ENCODE measurements at places on chromosomes 12 and 14.

GRCh38 chr12:79317179-79317847 is 373.5 kb downstream of the PAWR start:
- DNase-seq = no peak

DNA sequence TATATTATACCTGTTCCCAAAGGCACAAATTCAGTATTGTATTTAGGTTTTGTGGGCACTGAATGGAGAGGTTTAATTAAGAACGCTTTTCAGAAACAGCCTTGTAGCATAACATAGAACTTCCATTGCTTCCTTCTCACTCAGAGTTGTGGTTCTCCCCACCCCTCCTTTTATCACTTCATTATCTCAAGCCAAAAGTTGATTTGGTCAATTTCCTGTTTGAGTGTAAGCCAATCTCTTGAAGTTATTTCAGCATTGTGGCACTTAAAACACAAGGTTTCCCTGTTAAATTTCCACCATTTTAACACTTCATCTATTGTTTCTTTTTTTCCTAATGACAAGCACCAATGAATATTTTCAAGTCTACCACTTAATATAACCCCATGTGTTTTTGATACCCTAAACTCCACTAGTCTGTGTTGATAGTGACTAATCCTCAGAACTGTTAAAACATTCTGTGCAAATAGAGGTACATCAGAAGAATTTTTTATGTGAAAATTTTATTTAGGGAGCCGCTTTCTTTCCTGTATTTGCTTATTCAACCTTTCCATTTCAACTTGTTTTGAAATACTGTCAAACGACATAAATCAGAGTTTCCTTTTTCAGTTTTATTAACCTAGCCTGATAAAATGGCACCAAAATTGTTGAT is 340.1 kb downstream of the BCAT1 start:
- no peak for DNase-seq

- DNase-seq = no peak
These were observed 79.6 kb downstream of the VRK1 start for GRCh38 chr14:96876747-96877146.

DNA sequence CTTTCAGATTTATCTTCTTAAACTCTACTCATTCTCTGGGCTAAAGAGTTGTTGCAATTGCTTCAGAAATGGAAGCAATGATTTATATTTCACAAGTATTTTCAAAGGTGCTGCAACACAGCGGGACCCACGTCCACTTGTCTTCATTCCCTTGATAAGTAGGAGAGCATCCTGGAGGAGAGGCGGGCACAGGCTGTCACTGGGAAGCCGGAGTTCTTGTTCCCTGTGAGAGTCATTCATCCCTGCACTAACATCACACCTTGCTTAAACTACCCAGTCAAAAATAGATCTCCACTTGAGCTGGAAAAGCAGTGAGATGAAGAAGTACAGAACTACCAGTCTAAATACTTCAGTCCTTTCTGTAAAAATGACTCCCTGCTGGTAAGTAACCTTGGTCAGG is 160.5 kb upstream of the RASSF8 start:
- DNase-seq = no peak

Measured in activated CD8-positive, alpha-beta memory T cell treated with anti-CD3 and anti-CD28 coated beads for 24 hours (primary cell).